IPS-NIHi11 (cell line): ENCODE measurements at places on chromosomes 1 and 21.

DNA sequence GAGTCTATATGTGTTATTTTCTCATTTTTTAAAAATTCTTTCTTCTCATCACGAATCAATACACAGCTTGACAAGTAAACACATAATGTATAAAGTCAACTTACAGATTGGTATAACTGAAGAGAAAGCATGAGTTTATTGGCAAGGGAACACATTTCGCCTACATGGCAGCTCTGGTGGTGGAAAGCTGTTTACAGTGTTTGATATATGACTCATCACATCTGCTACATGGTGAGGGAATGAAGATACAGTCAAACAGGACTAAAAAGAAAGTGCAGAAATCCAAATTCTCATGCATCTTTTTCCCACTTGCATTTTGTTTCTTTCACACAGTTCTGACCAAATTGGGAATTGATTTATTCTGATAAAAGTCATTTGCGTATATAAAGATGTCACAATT is 122.2 kb upstream of the ADGRL4 start:
- DNase-seq: no peak

DNA sequence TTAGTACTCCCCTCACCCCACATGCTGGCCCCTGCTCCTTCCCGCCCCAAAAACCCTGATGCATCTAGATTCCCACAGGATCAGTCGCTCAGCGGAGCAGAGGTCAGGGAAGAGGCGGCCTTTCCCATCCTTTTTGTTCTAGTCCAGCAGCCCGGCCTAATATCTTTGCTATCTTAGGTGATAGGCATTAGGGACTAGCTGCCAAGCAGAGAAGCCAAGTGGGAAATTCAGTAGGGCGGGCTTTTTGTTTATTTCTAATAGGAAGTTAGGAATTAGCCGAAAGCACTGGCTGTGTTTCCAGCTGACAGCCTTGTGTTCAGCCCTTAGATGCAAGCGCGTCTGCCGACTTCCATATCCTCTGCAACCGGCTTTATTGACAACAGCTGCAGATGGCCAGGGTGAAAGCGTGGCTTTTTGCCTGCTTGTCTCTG is 59.0 kb upstream of the BCAR3 start:
- DNase-seq: no peak

GRCh38 chr21:31804008-31804394 is 68.8 kb upstream of the HUNK start:
- no peak for DNase-seq

- peak; percentile 43 for DNase-seq
These were observed 182.7 kb downstream of the PCP4 start for GRCh38 chr21:40049931-40050290.

- DNase-seq: no peak
These were observed 25.9 kb downstream of the RHBG start for GRCh38 chr1:156394835-156395461.

DNA sequence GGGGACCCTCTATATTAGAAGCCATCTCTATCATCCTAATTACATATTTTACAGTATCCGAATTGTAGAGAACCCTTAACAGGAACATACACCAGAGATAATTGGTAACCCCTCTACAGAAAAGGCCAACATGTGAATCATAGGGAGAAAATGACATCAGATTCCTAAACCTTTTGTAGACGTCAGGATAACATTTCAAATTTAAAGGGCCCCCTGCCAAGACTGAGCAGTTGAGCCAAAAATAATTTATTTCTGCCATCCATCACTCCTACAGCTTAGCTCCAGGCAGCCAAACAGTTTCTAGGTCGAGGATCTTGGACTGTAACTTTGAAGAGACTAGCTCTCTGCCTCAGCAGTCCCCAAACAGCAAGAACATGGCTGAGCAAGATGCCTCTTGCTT is 21.2 kb downstream of the ZNF697 start:
- DNase-seq: no peak

- peak; percentile 22 for DNase-seq
These were observed 35.8 kb downstream of the VANGL1 start for GRCh38 chr1:115677565-115677964.

DNA sequence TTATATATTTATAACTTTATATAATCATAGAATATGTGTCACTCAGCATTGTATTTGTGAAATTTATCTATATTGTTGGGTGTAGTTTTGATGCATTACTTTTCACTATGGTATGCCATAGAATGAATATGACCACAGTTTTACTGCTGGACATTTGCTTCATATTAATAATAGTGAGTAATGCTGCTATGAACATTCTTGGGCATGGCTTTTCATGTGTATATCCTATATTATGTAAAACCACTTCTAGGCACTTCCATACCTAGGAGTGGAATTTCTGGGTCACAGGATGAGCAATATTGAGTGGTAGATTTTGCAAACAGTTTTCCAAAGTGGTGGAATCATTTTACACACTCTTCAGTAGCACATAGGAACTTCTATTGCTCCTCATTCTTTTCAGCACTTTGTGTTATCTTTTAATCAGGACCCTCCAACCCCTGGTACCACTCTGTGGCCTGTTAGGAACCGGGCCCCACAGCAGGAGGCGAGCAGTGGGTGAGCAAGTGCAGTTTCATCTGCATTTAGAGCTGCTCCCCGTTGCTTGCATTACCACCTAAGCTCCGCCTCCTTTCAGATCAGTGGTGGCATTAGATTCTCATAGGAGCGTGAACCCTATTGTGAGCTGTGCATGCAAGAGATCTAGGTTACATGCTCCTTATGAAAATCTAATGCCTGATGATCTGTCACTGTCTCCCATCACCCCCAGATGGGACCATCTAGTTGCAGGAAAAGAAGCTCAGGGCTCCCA is 56.0 kb upstream of the CNIH3 start:
- DNase-seq: no peak

DNA sequence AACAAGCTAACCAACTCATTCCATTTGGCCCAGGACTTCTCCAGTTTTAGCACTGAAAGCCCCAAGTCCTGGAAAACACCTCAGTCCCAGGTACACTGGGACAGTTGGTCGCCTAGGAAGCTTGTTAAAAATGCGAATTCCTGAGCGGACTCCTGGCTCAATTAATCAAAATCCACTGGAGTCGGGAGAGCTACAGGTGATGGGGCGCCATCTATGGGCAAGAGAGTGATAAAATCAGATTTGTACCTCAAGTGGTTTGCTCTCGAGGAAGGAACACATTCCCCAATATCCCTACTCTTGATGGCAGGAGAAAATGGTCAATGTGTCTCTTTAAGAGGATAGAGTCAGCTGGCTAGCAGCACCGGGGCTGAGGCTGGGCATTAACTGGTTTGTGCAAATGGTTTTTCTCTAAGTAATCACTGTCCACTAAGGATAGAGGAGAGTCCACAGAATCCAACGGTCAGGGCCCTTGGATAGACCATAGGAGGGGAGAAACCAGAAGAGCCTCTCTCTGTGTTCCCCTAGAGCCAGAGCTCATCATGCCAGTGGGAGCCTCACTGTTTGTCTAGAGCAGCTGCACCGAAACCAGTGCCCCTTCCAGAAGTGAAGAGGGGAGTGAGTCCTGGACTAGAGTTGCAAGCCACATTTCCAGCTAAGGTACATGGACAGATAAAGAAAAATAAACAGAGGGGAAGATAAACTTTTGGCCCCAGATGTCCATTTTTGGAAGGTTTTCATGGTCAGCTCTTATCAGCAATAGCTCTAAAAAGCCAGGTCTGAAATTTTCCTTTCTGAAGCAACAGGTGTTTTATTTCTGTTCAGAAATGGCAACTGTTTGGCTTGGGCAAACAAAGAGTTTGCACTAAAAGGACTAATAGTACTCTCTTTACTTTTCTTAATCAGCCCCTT is 148.5 kb downstream of the TENT5C start:
- peak; percentile 84 for DNase-seq

GRCh38 chr1:93015590-93015989 is 54.3 kb upstream of the DIPK1A start:
- no peak for DNase-seq

GRCh38 chr1:189131576-189131975 is 1346.1 kb downstream of the BRINP3 start:
- DNase-seq: no peak

GRCh38 chr1:34983700-34984355 is 1.3 kb downstream of the TMEM35B start:
- no peak for DNase-seq

- no peak for DNase-seq
These were observed 8.6 kb downstream of the RO60 start for GRCh38 chr1:193068013-193068412.

GRCh38 chr1:182910143-182910542 is 42.8 kb downstream of the SHCBP1L start:
- DNase-seq: peak; percentile 40

GRCh38 chr1:96329121-96329520 is 392.5 kb upstream of the PTBP2 start:
- DNase-seq: no peak

- no peak for DNase-seq
These were observed 55.2 kb downstream of the SELENOF start for GRCh38 chr1:86858524-86859261.

GRCh38 chr21:18549214-18549905 is 145.8 kb upstream of the TMPRSS15 start:
- no peak for DNase-seq

DNA sequence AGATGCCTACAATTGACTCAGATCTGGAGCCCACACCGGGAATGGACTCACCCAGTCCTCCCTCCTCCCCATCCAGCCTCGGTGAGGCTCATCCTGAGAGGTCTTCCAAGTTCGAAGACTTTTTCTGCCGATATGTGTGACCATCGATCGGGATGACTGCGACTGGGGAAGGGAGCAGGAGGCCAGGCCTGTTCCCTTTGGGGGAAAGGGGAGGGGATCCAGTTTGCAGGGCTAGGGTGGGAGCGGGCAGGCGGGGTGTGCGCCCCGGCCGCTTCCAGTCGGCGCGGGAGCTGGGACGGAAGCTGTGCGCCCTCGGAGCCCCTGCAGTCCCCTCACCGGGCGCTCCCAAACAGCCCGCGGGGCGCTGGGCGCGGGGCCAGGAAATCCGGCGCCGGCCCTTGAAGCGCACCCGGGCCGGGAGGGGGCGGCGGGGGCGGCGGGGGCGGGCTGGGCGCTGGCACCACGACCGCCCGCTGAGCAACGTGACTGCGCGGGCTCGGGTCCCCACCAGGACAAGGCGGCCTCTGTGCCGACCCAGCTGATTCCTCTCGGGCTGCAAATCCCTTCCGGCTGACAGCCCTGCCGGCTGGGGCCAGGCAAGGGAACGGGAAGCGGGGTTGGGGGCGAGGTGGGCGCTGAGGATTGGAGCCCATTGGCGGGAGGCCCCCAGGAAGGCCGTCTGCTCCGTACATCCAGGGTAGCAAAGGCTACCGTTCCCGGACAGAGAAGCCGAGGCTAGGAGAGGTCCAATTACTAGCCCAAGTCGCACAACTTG is 103.9 kb downstream of the EBNA1BP2 start:
- peak; percentile 59 for DNase-seq

GRCh38 chr1:155522069-155522468 is 40.5 kb downstream of the ASH1L start:
- no peak for DNase-seq
